ENCODE measurements at places on chromosomes 11 and 22.

DNA sequence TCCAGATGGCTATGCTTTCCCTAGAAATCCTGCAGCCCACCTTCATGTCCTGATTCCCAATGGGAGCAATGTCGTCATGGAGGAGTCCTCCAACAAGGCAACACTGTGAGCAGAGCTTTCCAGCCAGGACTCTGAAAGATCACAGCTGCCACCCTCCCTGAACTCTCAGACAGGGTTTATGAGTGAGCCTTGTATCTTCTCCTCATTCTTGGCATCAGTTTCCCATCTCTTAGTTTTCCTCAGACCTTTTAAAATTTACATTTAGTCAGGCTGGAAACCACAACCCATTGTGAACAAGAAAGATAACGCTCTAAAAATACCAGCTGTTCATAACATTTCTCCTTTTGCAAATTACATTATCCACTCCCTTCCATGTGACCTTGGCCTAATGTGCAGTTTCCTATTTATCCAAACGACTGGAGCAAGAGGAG is 15.6 kb upstream of the LYVE1 start:
- no peak for DNase-seq

GRCh38 chr11:114033572-114033971 is 25.9 kb upstream of the ZBTB16 start:
- DNase-seq = no peak

DNA sequence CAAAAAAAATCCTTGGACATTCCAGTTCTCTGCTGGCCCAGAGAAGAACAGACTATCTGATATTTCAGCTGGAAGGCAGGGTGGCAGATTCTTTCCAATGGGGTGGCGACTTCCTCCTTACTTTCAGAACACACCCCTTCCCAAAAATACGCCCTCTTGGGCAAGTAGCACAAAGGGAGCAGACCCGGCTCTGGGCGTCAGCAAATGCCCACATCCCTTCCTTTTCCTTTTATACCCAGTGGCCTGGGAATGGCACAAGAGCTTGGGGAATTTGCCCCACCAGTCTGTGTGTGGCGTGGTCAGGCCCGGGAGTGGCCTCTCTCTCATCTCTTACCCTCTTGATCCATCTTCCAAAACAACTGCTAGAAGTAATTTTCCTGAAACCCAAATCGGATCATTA is 33.0 kb upstream of the NUP160 start:
- DNase-seq = no peak

DNA sequence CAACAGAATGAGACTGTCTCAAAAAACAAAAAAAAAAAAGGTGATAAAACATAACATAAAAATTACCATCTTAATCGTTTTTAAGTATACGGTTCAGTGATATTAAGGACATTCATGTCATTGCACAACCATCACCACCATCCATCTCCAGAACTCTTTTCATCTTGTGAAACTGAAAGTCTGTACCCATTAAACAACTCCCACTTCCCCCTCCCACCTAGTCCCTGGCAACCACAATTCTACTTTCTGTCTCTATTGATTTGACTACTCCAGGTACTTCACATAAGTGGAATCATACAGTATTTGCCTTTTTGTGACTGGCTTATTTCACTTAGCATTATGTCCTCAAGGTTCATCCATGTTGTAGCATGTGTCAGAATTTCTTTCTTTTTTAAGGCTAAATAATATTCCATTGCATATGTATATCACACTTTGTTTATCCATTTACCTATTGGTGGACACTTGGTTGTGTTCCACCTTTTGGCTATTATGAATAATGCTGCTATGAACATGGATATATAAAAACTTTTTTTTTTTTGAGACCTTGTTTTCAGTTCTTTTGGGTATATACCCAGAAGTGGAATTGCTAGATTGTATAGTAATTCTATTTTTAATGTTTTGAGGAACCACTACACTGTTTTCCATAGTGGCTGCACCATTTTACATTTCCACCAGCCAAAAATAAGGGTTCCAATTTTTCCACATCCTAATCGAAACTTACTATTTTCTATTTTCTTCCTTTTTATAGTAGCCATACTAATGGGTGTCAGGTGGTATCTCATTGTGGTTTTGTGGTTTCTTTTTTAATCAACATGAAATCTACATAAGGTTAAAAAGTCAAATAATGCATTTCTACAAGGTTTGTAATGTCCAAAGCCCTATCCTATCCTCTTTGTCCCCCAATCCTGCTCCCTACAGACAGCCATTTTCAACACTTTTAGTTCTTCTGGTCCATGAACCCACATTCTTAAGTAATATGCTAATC is 23.4 kb upstream of the PIK3C2A start:
- DNase-seq = no peak

DNA sequence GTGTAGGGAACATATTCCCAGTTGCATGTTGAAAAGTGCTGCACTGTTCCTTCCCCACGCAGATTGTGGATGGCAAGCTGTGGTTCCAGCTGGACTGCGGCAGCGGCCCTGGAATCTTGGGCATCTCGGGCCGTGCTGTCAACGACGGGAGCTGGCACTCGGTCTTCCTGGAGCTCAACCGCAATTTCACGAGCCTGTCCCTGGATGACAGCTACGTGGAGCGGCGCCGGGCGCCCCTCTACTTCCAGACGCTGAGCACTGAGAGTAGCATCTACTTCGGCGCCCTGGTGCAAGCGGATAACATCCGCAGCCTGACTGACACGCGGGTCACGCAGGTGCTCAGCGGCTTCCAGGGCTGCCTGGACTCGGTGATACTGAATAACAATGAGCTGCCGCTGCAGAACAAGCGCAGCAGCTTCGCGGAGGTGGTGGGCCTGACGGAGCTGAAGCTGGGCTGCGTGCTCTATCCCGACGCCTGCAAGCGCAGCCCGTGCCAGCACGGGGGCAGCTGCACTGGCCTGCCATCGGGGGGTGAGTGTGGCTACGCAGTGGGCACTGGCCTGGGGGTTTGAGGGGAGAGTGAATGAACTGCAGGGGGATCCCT is 102.7 kb upstream of the MTNR1B start:
- DNase-seq = no peak

DNA sequence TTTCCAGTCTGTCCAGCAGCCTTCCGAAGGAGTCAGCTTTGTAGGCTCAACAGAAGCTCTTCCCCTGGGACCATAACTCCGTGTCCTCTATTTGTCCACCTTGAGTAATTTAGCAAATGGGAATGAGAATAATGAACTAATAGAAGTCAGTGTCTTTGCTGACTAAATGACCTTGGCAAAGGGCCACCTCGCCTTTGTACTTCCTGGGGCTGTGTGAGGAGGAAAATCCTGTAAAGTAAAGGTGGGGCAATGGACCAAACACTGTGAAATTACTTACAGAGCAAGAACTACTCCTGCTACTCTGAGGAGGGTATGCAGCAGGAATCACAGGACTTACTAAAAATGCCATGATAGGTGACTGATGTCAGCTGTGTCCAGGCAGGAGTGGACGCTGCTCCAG is 36.2 kb upstream of the CSNK2A3 start:
- DNase-seq = no peak

- DNase-seq = no peak
Observed at GRCh38 chr11:44832452-44832851, 105.7 kb downstream of the TSPAN18 start.

DNA sequence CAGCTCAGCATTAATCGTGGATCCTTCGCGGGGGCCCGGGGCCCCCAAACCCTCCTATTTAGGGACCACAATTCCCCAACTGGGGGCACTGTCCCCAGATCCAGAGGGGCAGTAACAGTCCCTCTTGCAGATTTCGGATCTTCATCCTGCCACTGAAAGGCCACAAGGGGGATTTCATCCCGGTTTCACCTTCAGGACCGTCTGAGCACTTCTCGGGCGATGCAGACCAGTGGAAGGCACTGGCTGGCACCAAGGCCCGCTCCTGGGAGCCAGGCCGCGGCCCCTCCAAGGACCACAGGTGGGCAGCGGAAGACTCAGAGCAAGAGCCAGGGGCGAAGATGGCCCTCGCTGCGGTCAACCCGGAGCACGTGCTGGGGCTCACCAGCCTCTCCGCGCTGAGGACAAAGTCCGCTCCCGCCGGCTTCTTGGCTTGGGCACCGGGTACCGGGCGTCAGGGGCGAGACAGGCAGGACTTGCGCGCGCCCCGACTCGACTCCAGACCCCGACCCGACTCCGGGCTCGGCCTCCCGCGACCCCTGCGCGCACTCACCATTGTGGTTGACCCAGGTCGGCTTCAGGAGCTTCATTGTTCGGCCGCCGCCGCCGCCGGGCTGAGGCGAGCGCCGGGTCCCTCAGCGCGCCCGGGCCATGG is 517 bp downstream of the HIRA start:
- DNase-seq = no peak

DNA sequence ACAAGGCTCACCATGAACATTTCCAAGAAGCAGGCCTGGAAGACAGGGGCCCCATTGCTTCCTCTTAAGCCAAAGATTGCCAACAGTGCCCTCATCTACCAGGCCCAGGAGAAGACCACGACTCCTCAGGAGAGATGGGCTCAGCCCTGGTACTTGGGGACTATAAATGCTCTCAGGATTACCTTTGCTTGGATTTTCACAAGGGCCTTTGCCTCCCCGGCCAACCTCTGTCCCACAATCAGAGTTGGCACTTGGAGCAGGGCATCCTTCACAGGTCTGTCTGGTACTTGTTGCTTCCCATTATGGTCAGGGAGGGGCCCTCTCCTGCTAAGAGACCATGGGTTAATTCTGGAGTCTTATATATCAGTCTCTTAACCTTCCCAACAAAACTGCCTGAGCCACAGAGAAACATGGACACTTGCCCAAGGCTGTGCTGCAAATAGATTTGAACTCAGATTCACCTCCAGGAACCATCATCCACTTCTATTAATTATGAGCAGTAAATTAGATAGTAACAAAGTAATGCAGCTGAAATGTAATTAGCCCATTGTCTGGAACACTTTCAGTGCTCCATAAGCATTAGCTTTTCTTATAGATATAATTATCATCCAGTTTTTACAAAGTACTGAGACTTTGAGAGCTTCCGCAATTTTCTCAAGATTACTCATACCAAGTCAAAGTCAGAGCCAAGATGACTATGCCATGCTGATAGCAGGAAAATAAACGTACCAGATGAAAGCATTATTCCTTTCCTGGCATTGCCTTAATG is 33.5 kb downstream of the POU2AF3 start:
- DNase-seq = peak; percentile 49

GRCh38 chr11:119701591-119702549 is 27.1 kb downstream of the NECTIN1 start:
- DNase-seq = peak; percentile 2

- no peak for DNase-seq
Observed at GRCh38 chr11:70063555-70063954, 14.6 kb upstream of the ANO1 start.

GRCh38 chr11:111462329-111462728 is 49.9 kb downstream of the BTG4 start:
- no peak for DNase-seq

GRCh38 chr22:23911318-23911980 is 17.3 kb downstream of the MIF start:
- DNase-seq = no peak

- DNase-seq = no peak
Observed at GRCh38 chr11:73946798-73947458, 3.9 kb upstream of the DNAJB13 start.

GRCh38 chr11:57072640-57073039 is 83.9 kb downstream of the OR5AK2 start:
- DNase-seq = peak; percentile 100

GRCh38 chr22:45769569-45770210 is 98.1 kb downstream of the ATXN10 start:
- DNase-seq = peak; percentile 28

- no peak for DNase-seq
Observed at GRCh38 chr11:105799728-105800462, 190.0 kb downstream of the GRIA4 start.

DNA sequence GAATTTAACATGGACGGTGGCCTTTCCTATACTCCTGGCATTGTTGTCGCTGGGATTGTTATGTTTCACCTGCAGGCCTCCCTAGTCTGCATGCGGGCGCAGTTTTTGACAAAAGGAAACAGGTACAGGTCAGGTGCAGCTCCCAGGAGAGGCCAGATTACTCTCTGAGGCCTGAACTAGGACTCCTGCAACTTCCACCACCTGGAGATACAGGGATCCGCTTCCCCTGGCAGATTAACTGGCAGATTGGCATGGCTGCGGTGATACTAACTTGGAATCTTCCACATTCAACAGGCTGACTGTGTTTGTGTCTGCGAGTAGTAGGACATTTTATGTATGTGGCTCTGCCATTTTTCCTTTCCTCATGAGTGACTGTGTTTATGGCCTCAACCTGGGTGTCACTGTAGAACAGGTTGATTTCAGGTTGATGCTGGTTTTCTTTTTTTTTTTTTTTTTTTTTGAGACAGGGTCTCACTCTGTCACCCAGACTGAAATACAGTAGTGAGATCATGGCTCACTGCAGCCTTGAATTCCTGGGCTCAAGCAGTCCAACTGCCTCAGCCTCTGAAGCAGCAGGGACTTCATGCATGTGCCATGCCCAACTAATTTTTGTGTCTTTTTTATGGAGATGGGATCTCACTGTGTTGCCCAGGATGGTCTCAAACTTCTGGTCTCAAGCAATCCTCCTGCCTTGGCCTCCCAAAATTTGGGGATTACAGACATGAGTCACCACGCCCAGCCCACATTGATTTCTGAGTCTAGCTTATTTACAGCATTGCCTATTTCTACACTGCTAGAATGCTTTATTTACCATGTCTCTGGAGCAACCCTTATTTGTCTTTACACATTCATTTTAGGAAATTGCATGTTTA is 1.7 kb upstream of the USP28 start:
- DNase-seq = no peak

Measured in GM04503 (cell line).